Hypothalamus (tissue), 51 donors: ENCODE measurements at places on chromosomes 7 and 10.

DNA sequence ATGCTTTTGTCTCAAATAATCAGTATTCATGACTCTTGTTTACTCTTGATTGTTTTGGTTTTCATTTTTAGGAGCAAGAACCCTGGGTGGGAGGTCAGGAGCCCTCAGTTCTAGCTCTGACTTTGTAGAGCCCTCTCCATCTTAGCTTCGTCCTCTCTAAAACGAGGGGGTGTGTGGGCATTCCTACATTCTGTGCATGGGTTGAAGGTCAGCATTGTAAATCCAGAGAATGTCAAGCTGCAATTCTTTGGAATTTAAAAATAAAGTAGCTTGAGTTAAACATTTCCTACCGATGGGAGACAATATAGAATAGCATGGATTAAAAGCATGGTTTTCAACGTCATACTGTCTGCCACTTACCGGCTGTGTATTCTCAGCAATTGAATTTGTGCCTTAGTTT is 128.3 kb downstream of the PRPF18 start:
- no peak for DNase-seq

GRCh38 chr10:2700626-2701305 is 366.6 kb upstream of the PFKP start:
- no peak for DNase-seq

- DNase-seq = no peak
These were observed 57.9 kb upstream of the BAMBI start for GRCh38 chr10:28619455-28619854.

DNA sequence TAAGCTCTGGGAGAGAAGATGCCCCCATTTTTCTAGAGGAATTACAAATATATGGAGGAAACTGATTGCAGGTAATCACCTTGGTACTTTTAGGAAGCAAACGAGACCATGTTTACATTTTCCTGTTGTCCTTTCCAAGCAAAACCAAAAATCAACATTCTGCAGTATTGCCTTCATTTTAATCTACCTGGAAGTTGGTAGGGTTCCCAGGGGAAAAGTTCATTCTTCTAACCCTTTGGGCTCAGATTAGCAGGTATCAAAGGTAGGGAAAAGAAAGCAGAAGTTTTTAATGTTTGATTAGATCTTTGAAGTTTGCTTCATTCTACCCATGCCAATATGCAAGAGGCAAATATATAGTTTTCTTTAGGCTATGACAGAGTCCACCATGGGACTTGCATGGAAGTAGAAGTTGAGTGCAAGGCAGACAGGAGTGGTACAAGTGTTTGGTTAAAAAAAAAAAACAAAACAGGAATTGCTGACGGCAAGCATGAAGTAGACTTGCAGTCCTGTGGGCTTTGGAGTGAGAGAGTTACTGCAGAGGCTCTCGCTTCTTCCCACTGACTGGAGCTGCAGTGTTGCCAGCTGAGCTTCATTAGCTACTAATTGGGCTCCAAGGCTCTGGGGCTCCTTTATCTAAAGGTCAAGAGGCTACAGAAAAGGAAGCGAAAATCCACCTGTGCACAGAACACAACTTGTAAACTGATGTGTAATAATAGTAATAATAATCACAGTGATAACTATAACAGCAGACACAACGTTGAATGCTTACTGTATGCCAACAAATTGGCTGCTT is 28.9 kb upstream of the ASAH2 start:
- no peak for DNase-seq

DNA sequence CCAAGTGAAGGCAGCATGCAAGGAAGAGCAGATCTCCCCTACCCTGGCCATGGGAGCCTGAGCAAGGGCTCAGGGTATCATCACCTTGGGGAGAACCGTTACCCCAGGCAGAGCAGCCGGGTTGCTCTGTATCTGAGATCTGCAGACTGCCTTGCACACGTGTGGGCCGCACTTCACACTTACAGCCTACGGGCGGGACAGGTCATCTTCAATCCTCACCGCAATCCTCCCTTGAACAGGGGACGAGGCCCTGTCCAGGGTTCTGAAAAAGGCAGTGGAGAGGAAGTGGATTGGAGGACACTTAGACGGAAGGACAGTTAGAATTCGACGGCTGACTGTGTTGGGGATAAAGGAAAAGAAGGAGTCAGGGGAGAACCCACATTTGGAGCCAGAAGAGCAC is 51.4 kb downstream of the NPS start:
- DNase-seq = no peak
